Suppressor macrophage treated with lipopolysaccharide for 1 hour (primary cell): ENCODE measurements at places on chromosomes 2 and 18.

GRCh38 chr2:120954939-120955338 is 219.3 kb downstream of the GLI2 start:
- DNase-seq = no peak

GRCh38 chr18:52510139-52510538 is 170.1 kb downstream of the DCC start:
- no peak for DNase-seq

DNA sequence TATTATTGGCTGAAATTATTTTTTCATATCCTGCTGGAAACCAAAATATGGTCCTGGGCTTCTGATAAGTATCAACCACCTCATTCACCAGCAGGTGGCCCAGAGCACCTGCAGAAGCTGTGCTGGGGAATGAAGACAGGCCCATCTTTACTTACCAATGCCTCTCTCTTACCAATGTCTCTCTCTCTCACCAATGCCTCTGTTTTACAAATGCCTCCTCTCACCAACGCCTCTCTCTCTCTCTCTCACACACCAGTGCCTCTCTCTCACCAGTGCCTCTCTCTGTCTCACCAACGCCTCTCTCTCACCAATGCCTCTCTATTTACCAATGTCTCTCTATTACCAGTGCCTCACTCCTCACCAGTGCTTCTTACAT is 2.3 kb upstream of the MAL start:
- DNase-seq = no peak

- no peak for DNase-seq
These were observed 957.5 kb upstream of the NXPH2 start for GRCh38 chr2:139737659-139738058.

DNA sequence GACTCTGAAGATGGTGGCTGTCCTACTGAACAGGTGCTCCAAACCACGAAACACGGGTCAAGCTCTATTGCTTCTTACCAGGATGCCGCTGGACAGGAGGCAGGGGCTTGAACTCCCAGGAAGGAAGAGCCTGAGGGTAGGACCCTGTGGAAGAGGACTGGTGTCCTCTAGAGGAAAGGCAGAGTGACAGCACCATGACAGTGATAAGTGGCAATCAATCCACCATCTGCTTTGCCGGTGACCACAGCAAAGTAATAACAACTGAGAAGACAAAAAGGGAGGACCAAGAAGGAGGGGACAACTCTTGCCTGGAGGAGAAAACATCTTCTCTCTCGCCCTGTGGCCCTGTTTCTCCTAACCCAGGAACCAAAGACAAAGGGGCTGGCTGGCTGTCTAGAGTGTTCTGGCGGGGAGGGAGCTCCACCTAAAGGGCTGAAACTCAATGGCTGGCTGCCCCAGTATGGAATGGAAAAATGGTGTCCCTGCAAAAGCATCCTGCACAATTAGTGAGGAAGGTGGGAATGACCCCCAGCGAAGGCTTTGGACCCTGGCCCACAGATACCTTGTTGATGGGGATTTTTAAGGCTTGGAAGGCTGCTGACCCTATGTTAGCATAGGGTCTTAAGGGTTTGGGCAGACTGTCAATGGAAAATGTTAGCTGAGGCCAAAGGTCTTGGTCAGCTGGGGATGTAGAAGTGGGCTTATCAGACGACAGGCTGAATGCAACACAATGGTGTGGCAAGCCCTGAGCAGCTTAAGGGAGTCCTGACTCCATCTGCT is 35.4 kb downstream of the PROC start:
- DNase-seq = peak; percentile 15

- no peak for DNase-seq
These were observed 753.6 kb upstream of the GCFC2 start for GRCh38 chr2:76464310-76464709.

- DNase-seq = no peak
These were observed 427.9 kb downstream of the TXNL1 start for GRCh38 chr18:56210520-56210919.

GRCh38 chr18:54532962-54533361 is 58.1 kb upstream of the DYNAP start:
- no peak for DNase-seq

- no peak for DNase-seq
These were observed 30.2 kb downstream of the STK25 start for GRCh38 chr2:241478166-241478565.

DNA sequence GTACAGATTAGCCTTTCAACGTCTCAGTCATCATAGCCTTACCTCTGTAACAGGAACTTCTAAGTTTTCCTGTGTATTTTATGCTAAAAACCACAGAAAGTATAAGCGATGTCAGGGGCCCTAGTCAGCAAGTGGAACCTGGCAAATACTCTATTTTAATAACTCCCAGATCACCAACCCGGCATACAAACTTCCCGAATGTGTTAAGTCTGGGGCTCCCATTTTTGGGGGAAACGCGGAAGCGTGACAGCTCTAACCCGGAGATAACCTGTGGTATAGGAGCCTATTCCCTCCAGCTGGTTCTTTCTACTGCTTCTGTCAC is 574 bp downstream of the NIFK start:
- peak; percentile 53 for DNase-seq

DNA sequence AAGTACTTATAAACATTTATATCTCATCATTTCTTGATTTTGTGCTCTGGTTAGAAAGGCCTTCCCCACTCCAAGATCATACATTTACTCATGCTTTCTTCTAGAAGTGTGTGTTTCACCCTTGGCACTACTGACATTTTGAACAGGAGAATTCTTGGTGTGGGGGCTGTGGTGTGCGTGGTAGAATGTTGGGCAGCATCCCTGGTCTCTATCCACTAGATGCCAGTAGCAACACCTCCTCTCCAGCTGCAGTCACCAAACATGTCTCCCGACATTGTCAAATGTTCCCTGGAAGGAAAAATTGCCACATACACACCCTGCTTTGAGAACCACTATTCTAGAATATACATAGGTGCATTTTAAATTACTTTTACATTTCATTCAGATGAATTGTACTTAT is 8.7 kb upstream of the TGIF1 start:
- DNase-seq = peak; percentile 52

DNA sequence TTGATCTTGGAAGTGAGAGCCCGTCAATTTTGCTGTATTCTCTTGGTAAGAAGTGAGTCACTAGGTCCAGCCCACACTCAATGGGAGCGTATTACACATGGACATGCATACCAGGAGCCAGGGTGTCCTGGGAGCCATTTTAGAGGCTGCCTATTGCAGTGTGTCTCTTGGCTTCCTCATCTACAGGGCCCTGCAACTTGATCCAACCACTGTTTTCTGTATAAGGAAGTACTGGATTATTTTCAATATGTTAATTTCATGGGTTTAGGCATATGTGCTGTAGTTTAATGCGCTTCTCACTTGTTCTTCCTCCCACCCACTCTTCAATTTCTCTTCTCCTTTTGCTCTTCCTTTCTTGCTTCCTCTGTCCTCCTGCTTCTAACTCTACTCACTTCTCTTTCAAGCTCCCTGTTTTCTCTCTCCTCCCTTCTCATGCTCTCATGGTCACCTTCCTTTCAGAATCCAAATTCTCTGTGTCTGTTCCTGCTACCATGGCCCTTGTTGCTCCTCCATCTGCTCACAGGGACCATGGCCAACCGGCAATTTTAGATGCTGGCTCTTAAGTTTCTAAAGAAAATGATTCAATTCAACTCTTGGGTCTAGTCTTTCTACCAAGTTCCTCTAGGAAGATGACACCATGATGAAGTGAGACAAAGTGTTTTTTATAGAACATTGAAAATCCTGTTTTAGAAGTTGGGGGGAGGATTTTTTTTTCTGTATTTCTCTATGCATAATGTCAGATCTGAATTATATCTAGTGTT is 152.0 kb upstream of the ZEB2 start:
- DNase-seq = peak; percentile 92

- no peak for DNase-seq
These were observed 28.7 kb downstream of the XIRP2 start for GRCh38 chr2:166916987-166917386.

DNA sequence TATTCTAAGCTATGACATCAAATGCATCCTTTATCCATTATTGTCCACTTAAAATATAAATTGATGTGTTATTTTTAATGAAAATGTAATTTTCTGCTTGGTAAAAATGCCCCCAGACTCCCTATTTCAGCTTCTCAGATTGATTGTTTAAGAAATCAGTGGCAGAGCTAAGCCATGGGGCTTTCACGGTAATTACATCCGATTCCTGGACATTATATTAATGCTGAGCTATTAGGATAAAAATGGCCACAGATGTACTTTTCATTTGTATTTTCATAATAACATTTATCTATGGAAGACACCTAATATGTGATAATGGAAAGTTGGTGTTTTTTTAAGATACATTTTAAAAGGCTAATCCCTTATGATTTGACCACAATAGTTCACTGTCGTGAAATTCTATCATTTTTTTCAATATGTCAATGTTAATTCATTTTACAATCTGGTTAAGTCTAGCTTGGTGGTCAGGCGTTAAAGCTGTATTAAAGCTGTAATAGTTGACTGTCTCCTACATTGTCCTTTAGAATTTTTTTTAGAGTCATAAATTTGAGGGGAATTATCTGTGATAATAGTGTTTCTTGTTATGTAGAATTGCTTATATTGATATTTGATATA is 229.0 kb upstream of the UBE2E3 start:
- DNase-seq = no peak
